ENCODE measurements at places on chromosomes 3 and 15. TPM values are rescaled to one million over a fixed set of nuclear protein-coding genes. Genes with fewer than 3 reads are reported as not detected.

GRCh38 chr3:55604402-55604801 lies 117.3 kb upstream of the WNT5A start:
- no peak for DNase-seq

TMEM158 gene
- total RNA-seq: 160 TPM

DNA sequence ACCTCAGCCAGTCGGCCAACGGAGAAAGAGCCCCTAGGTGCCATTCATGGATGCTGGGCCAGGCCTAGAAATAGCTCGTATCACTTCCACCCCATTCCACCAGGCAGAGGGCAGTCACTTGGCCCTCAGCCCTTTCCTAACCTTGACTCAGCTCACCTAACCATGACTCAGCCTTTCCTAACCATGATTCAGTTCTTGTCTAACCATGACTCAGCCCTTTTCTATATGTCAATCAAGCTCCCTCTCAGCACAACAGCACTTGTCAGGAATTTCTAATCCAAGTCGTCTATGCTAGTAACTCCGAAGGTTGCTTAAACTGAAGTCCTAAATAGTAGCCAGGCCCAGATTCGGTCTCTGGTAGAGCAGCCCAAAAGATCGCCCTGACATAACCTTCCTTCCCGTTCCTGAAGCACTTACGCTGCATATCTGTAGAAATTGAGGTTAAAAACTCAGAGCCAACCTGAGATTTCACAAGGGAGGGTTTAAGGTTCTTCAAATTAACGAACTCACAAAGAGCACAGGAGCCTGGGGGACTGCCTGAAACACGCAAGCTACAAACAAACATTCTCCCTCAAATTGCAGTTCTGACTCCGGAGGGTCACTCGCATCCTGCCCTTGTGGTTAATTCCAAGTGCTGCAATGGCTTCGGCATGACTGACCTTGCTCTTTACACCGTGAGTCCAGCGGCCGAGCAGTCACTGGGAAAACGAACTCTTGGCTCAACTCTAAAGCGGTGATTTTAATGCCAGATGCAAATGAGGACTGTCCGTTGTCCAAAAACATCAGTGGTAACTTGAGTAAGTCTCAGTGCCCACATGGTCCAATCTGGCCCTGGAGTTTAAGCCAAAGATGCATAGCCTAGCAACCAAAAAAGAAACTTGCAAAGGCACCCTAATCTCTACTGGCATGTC lies 99.9 kb downstream of the ADAMTS17 start:
- DNase-seq: peak; percentile 81

DNA sequence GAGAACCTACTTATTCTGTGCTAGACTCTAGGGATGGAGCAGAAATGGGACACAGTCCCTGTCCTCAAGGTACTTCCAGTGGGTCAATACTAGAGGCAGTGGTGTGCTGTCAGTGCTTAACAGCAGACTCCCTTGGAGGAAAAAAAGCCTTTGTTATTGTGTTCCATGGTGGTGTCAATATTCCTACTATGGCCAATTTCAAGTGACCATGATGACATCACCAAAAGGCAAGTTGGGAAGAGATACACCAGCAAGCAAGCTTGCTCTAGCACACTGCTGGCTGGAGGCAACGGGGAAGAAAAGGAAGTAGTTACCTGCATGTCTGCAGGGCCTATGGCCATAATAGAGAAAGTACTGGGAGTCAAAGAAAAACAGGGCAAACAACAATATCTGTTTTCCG lies 89.6 kb upstream of the ETV5 start:
- no peak for DNase-seq

- DNase-seq: peak; percentile 1
Observed at GRCh38 chr3:21894459-21895340, 143.7 kb upstream of the ZNF385D start.
